ENCODE measurements at places on chromosomes 11 and 22.

- no peak for DNase-seq
These were observed 116.1 kb downstream of the PHF21B start for GRCh38 chr22:44893731-44894080.

DNA sequence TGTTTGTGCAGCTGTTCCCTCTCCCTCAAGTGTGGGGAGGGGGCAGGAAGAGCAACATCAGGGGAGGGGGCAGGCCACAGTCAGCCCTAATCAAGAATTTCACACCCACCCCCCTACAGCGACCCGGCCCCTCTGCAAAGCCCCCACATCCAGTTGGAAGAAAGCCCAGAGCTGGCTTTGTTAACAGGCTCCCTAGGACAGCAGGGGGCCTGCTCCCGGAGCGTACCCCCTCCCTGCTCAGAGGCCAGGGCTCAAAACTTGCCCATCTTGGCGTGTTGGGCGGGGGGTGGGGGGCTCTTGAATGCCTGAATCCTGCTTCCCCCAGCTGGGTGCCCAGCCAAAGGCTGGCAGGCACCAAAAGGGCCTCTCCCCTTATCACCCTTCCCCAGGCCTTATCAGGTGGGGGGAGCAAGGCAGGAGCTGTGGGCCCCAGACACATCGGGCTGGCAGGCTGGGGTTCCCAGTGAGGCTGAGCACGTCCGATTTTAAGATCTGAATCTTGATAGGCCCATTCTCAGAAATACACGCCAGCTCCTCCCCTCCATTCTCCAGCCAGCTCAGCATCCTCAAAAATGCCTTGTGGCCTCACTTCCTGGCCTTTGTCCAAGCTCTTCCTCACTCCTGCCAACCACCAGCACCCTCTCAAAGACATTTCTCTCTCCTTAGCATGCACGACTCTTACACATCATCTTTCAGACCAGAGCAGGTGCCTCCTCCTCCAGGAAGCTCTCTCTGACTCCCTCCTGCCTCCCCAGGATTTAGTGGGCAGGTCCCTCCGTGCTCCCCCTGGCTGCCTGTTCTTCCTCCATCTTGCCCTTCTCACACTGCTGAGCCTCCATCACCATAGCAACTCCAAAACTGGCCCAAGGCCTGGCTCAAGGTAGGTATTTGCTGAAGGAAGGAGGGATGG lies 384.8 kb downstream of the MN1 start:
- peak; percentile 41 for DNase-seq

DNA sequence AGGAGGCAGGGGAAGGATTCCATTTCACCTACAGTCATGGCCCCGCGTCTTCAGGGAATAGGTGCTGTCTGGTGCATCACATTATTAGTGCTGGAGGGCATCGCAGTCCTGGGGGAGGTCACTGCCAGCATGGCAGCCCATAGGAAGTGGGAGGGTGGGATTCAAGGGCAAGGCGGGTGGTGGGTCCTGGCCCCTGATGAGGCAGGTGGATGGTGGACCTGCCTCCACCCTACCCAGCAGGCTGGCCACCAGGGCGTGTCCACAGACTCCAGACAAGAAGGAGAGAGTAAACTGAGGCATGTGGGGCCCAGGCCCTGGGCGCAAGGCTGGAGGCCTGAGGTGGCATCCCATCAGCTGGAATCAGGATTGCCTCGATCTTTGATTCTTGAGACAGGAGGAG lies 53.3 kb downstream of the RTN4R start:
- DNase-seq, result no peak

DNA sequence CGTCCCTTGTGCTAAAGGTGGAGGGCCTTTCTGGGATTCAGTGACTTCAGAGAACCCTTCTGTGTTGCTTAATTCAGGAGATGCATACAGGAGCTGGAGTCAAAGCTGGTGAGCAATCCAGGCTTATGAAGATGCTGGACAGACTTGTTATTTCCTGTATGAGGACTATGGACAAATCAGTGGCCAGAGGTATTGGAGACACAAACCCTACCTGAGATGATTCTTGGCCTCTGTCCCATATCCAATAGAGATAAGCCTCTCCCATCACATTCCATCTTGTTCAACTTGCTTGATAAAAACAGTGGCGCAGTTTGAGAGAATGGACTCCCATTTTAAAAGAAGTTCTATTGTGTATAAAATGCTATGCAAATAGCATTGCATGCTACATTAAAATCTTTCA lies at the start of gene MRGPRX1:
Gene MRGPRX1 (minus strand): TSS at position 101 of the 400 bp plus-strand sequence. CDS start 4,630 bp downstream, outside the sequence.
- DNase-seq, result no peak

- no peak for DNase-seq
These were observed 4.3 kb downstream of the PRAME start for GRCh38 chr22:22554587-22555284.

DNA sequence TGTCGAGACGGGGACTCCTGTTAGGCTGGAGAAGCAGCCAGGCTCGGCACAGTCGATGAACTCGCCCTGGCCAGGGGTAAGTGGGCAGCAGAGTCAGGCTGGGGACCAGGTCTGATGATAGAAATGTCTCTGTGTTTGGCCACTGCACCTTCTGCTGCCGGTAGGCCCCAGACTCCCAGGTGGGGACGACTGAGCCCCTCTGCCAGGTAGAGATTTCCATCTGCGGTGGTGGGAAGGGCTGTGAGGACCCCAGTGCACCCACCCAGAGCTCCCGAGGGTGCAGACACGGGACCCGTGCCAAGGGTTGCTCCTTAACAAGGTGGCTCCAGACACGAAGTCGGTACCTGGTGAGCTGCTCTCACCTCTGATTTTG lies 862.5 kb downstream of the TBC1D22A start:
- DNase-seq, result no peak

GRCh38 chr11:118247041-118247440 lies 5.1 kb downstream of the MPZL3 start:
- no peak for DNase-seq

DNA sequence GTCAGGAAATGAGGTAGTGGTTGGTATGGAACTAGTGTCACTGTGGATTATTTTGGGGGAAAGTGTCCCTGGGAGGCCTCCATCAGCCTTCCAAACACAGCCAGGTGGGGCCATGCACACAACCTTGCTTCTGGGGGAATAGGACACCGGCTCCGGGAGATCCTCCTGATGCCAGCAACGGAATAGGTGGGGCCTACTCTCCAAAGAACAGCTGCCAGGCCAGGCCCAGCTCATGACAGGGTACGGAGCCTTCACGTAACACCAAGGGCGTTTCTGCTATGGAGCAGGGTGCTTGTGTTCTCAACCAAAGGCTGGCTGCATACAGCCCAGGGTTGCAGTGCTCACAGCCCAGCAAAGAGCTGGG lies 30.6 kb upstream of the LINC01488 start:
- no peak for DNase-seq

DNA sequence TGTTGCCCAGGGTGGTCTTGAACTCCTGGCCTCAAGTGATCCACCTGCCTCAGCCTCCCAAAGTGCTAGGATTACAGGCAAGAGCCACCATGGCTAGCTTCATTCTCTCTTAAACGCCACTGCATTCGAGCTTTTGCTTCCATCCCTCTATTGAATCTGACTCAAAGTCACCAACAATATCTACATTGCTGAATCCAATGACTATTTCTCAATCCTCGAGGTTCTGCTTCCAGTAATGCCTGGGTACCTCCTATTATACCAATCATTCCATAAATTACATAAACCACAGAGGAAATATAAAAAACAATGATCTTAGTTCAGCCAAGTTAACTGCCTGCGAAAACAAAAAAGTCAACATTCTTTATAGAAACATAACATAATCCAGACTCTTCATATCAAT lies 11.9 kb upstream of the NXF1 start:
- no peak for DNase-seq

DNA sequence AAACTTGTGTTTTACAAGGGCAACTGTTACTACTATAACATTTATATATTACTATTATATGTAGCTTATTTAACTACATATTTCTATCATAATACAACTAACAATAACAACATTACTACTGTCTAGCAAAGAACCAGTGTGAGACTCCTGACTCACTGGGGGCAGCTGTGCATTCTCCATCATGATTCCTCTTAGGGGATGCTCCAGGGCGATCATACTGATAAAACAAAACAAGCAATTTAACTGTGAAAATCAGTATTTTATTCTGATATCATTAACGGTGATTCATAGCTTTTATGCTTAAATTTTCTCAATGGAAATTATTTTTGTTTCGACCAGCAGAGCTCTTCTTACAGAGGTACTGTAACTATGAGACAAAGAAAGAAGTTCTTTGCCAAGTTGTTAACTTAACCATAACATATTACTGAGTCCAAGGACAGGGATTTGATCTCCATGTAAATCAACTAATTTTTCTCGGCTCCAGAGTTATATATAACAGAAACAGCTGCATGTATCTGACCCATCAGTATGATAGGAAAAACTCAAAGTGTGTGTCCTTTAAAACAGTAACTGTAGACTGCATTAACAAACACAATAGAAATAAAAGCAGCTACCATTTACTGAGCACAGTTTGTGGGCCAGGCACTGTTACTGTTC lies 24.8 kb upstream of the FNBP4 start:
- no peak for DNase-seq

DNA sequence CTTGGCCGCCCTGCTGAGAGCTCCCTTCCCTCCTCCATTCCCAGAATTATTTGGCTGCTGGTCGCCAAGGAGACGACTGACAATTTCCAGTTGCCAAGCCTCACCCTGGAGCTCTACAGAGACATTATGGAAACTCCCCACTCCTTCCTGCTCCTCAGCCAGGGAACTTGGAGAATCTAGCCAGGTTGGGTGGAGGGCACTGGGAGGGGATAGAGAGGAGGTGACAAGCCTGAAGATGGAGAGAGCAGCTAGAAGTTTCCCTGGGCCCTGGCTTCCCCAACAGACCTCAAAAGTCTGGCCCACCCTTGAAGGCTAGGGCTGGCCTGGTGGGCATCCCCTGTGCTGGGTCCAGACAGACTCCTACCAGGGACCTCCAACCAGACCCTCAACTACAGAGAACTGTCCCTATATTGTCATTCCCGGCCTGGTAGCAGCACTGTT lies 6.7 kb upstream of the VSIG10L2 start:
- no peak for DNase-seq

DNA sequence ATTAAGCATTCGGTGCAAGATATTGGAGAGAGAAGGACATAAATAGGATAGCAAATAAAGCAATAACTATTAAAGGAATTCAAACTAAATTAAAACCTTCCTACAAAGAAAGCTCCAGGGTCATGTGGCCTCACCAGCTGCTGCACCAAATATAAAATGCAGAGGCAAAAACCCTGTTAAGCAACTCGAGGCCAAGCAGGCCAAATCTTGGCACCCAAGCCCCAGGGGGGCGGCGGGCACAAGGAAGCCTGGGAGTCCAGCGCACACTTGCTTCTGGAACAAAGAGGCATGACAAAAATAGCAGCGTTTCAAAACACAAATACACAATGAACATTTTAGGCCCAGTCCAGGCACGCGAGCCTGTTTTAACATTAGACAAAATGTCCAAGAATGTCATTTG lies 20.8 kb downstream of the KRTAP5-6 start:
- no peak for DNase-seq

DNA sequence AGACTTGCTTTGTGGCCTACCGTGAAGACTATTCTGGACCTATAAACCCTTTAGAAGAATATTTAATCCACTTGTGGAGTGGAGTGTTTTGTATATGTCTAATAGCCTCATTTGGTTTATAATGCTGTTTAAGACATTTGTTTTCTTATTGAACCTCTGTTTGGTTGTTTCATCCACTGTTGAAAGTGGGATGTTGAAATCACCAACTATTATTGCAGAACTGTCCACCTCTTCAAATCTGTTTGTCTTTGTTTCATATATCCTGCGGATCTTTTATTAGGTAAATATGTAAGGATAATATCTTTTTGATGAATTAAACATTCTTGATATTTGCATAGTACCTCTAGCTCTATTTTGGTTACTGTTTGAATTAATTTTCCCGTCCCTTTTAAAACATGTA lies 49.1 kb downstream of the XKR3 start:
- no peak for DNase-seq

GRCh38 chr11:70210530-70210929 lies 7.4 kb downstream of the FADD start:
- DNase-seq, result no peak

DNA sequence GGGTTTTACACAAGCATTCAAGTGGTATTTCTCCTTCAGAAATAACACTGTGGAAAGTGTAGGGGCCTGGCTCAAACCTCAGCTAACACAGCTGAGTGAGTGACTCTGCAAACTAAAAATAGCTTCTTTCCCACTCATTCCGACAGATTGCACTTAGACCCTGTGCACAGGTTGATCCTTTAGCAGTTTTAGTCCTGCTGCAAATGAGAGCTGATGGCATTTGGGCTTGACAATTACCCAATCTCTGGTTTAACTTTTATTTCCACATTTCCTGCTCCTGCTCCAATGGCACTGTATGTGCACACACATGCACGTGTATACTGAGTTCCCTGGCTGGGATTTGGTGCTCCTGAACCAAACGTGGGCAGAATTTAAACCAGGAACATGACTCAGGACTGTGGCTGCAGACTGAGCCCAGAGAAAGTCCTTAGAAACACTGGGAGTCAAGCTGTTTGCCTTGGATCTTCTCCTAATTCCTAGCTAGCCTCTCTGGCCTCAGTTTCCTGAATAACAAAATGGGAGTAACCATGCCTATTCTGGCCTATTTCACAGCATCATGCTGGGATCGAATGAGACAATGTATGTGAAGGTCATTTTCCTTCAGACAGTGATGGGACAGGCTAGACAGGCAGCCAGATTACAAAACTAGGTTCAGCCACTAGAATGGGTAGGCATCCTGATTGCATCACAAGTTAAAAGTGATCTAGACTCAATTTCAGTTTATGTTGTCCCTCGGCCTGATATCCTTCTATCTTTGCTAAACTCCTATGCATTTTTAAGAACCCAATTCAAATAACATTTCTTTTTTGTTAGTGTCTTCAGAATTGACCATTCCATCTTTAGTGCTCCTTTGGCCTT lies 58.2 kb downstream of the SERGEF start:
- no peak for DNase-seq

GRCh38 chr22:31082606-31083376 lies 1.7 kb downstream of the SMTN start:
- peak; percentile 62 for DNase-seq

DNA sequence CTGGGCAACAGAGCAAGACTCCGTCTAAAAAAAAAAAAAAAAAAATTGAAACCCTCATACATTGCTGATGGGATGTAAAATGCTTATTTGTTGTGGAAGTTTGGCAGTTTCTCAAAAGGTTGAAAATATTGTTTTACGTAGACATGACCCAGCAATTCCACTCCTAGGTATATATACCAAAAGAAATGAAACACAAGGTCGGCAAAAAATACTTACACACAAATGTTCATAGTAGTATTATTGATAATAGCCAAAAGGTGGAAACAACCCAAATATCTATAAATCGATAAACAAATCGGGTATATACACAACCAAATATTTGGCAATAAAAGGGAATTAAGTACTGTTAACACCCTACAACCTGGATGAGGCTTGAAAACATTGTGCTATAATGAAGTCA lies 5.1 kb upstream of the ZNF143 start:
- DNase-seq, result no peak

GRCh38 chr11:1837171-1838076 lies 1.4 kb upstream of the TNNI2 start:
- DNase-seq, result peak; percentile 63

GRCh38 chr11:71372693-71373657 lies 75.2 kb downstream of the DHCR7 start:
- DNase-seq, result no peak

- no peak for DNase-seq
These were observed 34.8 kb downstream of the NEU3 start for GRCh38 chr11:75023446-75024067.

Measured in hematopoietic multipotent progenitor cell treated with erythropoietin and hydrocortisone succinate and interleukin-3 and kit ligand, for 15 days (in vitro differentiated cells).